AG09319 (cell line): ENCODE measurements at places on chromosomes 6 and 20.

DNA sequence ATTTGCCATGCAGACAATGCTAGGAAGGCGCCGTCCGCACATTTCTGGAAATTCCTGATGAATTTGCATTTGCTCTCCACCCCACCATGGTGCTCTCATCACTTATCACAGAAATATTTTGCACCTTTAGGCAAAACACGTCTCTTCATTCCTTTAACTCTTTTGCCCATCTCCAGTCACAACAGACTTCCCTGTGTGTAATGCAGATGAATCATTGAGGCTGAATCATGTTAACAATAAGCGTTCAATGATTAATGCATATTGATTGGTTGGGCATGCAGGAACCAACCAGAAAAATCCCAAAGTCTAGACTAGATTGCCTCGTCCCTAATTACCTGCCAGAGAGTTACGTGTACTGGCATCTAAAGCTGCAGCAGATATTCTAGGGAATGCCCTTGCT is 80.0 kb upstream of the ATXN1 start:
- DNase-seq, result no peak

- no peak for DNase-seq
These were observed 126.4 kb upstream of the KCNQ5 start for GRCh38 chr6:72495441-72495840.

- no peak for DNase-seq
These were observed 119.5 kb downstream of the FOXC1 start for GRCh38 chr6:1729133-1729749.

GRCh38 chr6:111912904-111913303 is 39.7 kb upstream of the FYN start:
- DNase-seq, result no peak

GRCh38 chr6:33547499-33547898 is 32.6 kb downstream of the BAK1 start:
- no peak for DNase-seq

- no peak for DNase-seq
These were observed 154.6 kb upstream of the AHI1 start for GRCh38 chr6:135651964-135652755.

DNA sequence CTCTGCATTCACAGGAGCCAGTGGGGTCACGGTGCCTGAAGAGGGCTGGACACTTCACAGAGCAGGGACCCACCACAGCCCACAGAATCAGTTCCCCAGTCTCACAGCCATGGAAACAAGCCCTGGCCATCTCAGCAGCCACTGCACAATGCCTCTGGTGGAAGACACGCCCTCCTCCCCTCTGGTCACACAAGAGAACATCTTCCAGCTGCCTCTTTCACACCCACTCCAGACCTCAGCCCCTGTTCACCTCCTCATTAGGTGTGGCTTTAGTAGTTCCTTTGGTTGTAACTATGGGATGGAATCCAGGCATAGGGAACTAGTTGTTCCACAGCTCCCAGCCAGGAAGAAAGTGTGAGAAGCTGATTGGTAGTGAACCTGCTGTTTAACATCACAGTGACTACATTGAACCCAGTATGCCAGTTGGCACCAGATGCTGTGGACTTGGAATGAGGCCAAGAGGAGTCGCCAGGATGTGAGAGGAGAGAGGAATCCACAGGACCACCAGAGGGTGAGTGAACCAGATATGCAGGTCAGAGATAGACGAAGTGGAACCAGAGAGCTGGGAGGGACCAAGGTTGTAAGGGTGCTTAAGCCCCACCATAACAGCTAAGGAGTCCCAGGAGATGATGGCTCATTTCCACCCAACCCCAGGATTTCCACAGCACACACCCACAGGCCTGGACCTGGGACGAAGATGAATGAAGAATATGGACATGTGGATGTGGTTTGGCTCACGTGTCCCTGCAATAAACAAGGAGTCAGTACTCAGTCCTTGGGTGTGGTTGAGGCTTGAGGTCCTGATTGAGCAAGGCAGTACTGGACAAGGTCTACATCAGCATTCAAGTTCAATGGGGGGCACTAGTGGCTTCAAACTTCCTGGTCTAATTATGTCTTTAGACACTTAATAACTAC is 8.8 kb upstream of the BTN3A3 start:
- DNase-seq, result peak; percentile 19

GRCh38 chr6:100575921-100576320 is 111.2 kb upstream of the SIM1 start:
- DNase-seq, result no peak

GRCh38 chr6:40710626-40711330 is 123.6 kb upstream of the LRFN2 start:
- DNase-seq, result no peak

DNA sequence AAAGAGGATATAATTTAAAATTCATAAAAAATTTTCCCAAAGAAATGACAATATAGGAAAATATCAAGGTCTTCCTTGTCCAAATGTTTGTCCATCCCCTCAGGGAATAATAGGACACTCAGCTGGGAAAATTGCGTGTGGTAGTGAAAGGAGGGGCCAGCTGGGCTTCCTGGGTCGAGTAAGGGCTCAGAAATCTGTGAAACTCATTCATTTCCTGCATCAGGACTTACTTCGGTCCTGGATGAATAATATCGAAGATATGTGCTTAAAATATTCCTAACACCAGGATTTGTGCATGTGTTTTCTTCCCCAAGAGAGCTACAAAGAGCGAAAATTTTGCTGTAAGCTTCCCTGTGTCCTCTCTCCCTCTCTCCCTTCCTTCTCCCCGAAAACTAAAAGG is 118.2 kb upstream of the GJE1 start:
- peak; percentile 49 for DNase-seq

DNA sequence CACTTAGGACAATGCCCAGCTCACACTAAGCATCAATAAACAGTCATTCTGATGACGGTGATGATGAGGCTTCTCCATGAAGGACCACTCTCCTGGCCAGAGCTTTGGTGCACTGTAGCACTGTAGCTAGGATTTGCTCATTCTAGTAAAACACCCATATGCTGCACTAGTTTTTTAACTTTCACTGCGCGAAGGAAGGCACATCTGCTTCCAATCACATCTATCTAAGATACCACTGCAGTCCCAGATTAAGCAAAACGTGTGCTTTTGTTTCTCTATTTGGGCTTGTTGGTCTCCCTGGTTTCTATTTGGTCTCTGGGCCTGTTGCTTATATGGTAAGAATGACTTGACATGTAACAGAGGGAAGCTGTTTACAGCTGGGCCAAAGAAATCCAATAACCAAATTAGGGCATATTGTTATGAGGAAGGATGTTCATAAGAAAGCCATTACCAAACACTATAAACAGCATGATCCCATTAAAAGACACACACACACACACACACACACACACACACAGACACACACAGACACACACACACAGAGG is 62.4 kb downstream of the FAM229B start:
- DNase-seq, result peak; percentile 96

DNA sequence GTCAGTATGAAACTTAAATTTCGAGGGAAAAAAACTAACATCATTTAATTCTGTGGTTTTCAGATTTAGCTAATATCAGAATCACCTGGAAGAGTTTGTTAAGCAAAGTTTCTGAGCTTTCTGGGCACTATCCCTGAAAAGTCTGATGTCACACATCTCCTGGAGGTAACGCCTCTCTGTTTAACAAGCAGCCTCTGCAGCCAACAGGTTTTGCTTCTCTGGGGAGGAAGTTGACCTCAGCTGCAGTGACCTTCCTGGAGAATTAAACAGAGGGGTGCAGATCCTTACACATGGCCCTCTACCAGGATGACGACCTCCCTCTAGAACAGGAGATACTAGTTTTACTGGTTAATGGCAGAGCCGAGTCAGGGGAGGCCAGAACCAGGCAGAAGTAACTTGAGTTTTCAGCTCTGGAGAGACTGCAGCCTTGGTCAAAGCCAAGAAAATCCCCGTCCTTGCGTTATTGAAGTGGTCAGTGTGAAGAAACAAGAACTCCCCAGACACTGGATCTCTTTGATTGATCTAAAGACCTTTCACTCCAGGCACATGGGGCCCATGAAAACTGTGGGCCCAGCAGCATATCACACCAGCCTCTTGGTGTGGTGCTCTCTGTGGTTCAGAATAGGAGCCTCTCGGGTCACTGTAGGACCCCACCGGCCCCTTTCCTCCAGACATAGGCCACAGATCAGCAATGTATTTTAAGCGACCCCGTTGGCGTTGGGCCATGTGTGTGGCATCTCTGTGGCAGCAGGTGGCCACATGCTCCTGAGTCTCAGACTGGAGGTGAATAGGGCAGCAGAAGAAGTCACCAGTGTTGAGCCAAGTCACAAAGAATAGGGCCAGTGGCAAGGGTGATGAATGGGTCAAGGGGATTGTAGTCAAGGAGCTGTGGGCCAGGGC is 33.4 kb upstream of the CCR6 start:
- no peak for DNase-seq

DNA sequence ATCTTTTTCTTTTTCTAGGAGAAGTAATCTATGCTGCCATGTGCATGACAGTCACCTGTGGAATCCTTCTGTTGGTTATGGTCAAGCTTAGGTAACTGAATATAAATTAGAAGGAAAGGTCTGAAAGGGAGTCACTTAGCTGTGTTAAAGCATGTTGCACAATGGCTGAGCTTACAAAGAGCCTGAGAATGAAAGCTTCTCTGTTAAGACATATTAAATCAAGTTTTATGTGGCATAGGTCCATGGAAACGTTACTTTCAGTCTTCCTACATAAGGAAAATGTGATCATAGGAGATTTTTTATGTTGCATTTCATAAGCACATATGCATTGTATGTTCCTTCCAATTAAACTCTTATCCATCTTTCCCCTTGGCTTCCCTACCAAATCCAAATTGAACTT is 72.1 kb downstream of the GFRAL start:
- DNase-seq, result no peak

- DNase-seq, result no peak
These were observed 74.6 kb downstream of the BACH2 start for GRCh38 chr6:90222008-90222407.

DNA sequence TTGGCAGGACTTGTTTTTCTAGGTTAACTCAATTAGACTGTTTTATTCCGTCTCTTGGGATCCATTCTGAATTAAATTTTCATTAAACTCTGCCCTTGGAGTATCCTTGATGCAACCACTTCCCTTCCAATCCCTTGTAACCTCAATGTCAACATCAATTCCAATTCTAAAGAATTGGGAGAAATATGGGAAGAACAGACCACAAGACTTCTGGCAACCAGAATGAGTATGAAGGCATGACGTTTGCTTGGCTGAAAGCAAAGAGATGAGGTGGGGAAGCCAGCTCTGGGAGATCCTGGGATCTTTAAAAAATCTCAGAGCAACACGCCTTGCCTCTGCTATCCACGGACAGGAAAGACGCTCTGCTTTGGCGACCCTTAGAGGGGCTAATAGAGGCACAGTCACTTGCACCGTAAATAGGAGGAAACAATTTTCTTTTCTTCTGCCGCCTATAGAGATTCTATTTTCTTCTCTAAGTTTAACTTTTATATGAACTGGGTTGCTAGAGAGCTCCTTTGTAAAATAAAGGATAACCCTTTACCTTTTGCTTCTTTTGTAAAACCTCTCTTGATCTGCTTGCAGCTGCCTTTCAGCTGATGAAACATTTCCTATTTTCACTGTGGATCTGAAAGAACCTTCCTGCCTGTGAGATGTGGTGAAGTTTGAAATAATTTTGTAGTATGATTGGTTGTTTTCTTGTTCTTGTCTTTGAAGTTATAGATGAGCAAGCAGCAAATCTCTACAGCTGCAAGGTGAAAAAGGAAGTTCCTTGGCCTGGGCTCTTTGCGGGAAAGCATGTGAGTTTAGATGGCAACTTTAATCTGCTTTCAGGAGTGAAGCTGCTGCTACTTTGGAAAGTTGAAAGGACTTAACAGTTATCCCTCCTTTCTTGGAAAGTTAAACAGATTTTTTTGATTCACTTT is at the start of gene ASIP:
ASIP (plus strand) TSS at position 731 of the 923 bp plus-strand sequence. CDS start 18,952 bp downstream, outside the sequence.
- no peak for DNase-seq

DNA sequence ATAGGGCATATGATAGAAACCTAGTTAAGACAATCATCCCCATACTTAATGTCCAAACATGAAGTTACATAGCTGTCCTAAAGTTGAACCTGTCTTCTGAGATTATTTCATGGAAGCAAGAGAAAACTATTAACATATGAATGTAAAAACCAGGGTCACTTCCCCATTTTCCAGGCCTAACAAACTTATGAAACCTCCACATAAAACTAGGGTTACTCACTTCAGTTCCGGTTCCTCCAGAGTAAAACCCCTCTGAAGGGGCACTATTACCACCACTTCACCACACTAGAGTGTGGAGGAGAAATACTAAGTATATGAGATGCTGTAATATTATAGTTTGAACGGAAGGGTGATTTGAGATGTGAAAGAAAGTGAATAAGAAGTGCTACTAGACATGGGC is 14.9 kb downstream of the PRKN start:
- no peak for DNase-seq

DNA sequence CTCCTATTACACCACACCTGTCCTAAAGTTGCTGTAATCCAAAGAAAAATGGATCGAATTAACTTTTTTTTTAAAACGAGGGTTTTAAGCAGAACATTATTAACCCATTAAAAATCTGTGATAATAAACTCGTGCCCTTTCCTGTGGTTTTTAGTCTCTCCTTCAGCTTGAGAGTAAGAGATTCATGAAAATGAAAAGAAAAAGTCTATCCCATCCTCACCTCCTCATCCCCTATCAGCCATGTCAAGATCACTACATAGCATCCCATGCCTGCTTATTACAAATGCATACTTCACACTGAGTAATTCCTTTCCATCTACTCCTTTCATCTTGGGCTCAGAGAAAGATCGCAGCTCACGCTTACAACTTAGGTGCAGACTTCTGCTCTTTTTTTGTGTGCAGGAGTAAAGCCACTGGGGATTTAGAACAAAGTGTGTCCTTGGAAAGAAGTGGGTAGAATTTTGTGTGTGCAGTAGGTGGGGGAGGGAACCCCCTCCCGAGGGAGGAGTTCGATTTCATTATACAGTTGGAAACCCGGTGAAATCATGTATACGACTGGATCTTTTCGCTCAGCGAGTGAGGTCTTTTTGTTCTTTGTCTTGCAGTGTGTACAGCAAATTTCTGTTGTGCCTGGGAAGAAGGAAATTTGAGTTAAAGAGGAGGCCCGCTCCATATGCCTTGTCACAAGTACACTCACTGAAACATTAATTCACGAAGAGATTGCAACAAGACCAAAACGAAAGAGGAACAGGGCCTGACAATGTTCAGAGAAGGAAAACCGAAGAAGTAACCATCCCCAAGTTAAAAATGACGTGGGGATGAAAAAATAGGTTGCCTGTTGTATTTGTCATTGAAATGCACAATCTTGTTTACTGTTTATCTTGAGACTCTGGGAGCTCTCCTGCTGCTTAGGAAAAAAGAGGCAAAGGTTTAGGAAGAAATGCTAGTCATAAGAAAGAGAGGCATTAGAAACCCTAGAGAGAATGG is 146.5 kb upstream of the ZNF217 start:
- DNase-seq, result no peak

GRCh38 chr6:32223258-32224235 is at the start of gene NOTCH4:
NOTCH4 (minus strand) TSS chr6:32224067; CDS start chr6:32223928, 139 bp downstream.
- no peak for DNase-seq
